ENCODE measurements at places on chromosomes 16 and 17.

DNA sequence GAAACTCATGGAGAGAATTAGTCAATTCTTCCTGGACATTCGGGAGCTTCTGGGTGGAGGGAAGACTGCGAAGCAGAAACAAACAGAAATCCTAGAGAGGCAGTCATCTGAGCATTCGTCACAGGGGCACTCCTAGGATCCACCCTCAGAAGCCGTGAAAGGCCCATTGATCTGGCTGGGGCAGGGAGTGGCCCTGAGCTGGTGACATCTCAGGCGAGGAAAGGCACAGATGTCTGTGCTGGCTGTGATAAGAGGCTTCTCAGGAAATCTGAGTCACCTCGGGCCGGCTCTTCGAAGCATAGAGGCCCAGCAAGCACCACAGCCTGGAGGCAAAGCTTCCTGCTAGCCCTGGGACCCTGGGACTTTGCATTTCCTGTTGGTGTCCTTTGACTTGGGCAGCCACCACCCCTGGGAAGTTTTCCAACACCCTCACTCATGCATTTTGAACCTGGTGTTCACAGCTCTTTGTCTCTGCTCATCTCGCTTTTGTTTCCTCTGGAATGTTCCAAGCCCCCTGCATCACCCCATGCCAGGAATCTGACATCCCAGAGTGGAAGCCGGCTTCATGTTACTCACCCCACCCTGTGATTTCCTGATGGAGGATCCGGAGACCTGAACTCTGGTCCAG lies 23.3 kb upstream of the CDRT4 start:
- no peak for DNase-seq

GRCh38 chr16:82943371-82943770 lies 316.6 kb downstream of the CDH13 start:
- DNase-seq, result no peak

GRCh38 chr17:17179371-17179827 lies 26.7 kb downstream of the PLD6 start:
- DNase-seq, result no peak

GRCh38 chr16:75288596-75289120 lies 37.2 kb upstream of the BCAR1 start:
- peak; percentile 27 for DNase-seq

DNA sequence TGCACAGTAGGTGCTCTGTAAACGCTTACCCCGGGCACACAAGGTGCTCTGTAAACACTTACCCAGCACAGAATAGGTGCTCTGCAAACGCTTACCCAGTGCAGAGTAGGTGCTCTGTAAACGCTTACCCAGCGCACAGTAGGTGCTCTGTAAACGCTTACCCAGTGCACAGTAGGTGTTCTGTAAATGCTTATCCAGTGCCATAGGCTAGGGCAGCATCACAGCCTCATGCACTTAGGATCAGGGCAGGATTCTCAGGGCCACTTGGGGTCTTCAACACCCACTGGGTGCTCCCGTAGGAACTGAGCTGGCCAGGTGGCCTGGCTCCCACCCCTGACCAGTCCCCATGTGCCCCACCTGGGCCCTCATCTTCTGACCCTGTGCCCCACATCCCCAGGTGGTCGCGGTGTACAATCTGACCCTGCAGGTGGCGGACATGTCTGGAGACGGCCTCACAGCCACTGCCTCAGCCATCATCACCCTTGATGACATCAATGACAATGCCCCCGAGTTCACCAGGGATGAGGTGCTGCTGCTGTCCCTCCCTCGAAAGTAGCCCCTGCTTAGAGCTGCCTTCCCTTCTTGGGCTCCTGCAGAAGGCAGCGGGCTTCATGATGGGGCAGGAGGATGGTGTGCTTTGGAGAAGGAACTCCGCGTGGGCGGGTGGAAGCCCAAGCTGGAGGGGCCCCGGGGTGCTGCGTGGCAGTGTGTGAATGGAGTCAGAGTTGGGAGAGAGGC lies 13.1 kb downstream of the SLC22A31 start:
- no peak for DNase-seq

DNA sequence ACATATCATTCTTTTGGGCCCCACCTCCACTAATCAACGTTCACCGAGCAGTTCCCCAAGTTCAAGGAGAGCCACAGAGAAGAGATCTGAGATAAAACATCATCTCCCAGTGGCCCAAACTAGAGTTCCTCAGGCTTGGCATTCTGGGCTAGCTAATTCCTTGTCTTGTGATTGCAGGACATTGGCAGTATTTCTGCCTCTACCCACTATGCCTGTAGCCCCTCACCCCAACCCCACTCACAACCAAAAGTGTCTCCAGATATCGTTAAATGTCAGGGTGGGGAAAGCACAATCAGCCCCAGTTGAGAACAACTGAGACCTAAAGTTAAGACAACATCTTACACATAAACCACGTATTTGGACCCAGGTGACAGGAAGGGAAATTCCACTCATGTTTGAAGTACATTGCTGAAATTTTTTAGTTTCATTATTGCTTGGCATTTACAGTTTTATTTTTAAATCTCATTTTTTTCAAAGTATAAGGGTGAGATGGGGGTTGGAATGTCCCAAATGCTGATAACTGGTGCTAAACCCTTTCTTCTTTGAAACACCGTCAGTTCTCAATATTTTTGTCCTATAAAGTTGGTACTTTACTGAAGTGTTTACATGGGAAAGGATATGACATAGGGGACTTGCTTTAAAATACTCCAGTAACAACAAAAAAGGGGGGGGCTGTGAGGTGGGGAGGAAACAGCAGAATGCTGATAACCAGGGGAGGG lies 13.6 kb downstream of the ZC3H7A start:
- DNase-seq, result no peak

- peak; percentile 53 for DNase-seq
These were observed 689 bp upstream of the TBC1D24 start for GRCh38 chr16:2473999-2474876.

- DNase-seq, result no peak
These were observed 202.4 kb downstream of the AXIN2 start for GRCh38 chr17:65359016-65359415.

DNA sequence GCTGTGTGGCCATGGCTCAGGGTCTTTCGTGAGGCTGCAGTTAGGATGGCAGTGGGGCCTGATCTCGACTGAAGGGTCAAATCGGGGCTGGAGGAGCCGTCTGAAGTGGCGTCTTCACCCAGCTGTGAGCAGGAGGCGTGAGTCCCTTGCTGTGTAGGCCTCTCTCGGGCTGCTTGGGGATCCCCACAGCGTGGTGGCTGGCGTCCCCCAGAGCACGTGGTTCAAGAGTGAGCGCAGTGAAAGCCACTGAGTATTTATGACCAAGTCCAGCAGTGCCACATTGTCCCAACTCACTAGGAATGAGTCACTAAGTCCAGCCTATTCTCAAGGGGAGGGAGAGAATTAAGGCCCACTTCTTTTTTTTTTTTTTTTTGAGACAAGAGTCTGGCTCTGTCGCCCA lies 11.7 kb upstream of the TCF25 start:
- DNase-seq, result no peak

- DNase-seq, result no peak
These were observed 20.9 kb upstream of the PPM1D start for GRCh38 chr17:60579090-60579489.

DNA sequence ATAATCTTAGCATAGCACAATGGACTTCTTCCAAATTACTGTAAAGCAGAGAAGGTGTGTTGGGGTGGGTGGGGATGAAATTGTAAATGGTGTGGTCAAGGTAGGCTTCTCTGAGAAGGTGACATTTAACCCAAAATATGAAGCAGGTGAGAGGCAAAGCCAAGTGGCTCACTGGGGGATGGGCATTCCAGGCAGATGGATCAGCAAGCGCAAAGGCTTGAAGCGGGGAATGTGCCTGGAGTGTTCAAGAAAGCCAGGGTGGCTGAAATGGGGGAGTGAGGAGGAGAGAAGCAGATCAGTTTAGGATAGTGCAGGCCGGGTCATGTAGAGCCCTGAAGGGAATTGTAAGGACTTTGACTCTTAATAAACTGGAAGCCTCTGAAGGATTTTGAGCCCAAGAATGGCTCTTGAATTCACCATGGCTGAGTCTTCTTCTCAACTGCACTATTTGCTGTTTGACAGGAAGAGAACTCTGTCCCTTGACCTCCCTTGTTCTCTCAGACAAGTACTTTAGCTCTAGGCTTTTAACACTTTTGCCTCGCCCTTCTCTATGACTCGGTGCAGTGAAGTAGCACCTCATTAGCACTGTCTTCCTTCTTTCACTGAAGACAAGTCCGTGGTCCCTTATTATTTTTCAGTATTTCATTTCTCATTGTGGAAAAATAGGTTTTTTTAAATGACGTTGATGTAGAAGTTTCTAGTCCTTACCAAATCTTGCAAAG lies 14.7 kb downstream of the CACNG3 start:
- DNase-seq, result no peak

DNA sequence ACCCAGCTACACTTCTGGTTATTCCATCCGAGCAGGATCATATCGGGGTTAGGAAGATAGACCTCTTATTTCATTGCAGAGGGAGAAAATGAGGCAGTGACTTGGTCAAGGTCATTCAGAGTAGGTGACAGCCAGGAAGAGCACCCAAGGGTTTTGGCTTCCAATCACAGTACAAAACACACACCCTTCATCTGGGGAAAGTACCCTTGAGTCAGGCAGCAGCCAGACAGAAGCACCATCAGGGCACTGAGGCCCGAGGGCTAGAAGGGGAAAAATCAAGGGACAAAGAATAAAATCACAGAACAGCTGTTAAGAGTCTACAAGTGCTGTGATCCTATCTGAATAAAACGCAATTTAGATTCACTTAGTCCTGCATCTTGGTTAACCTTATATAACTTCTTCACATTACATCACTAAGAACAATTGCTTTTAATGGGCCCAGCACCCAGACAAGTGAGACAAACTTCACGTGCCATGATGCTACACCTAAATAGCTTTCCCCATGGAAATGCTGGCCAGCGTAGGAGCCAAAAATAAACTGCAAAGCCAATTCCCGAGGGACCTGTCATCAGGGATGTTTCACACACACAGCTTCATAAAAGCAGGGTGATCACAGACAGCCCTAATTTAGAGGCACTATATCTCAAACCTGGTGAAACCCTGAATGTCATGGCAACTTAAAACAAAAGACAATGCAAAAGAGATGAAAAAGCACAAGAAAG lies 4.9 kb downstream of the UBE2O start:
- DNase-seq, result no peak

DNA sequence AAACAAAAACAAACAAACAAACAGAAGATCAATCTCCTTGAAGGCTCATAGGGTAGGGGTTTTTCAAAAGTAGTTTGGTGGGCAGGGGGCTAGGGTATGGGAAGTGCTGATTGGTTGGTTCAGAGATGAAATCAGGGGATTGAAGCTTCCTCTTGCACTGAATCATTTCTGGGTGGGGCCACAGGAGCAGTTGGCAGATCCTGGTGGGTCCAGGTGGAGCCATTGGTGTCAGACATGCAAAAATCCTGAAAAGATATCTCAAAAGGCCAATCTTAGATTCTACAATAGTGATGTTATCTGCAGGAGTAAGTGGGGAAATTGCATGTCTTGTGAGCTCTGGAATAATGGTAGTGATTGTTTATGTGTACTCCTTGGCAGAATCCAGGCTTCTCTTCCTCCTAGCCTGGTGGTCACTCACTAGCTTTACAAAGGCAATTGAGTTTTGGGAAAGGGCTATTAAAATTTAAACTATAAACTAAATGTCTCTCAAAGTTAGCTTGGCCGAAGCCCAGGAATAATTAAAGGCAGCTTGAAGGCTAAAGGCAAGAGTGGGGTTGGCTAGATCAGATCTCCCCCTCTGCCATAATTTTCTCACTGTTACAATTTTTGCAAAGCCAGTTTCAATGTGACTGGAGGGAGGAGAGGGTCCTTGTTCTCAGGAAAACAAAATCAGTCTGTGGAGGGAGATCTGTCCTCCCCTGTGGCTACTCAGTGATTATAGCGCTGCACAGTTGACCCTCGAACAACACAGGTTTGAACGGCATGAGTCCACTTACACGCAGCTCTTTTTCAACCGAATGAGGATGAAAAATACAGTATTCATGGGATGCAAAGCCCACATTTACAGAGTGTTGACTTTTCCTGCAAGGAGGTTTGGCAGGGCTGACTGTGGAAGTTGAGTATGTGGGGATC lies 45.2 kb downstream of the RNF112 start:
- no peak for DNase-seq

DNA sequence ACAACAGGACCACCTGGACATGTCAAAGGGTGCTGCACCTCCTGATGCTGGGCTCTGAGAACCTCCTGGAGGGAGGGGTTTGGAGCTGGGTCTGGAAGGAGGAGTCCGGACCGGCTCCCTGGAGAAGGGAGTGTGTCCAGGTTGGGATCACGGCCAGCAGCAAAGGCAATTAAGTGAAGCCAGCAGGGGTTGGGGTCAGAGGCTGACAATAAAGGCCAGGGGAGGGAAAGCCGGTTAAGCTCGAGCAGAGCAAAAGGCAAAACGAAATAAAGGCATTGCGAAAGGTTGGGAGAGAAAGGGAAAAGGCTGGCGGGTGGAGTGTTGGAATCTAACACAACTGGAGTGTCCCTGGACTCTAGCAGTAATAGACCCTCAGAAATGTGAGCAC lies 992 bp upstream of the CACNG4 start:
- no peak for DNase-seq

- no peak for DNase-seq
These were observed 185.8 kb downstream of the HS3ST3A1 start for GRCh38 chr17:13415871-13416416.

GRCh38 chr16:29816694-29817441 lies 916 bp downstream of the PAGR1 start:
- no peak for DNase-seq

DNA sequence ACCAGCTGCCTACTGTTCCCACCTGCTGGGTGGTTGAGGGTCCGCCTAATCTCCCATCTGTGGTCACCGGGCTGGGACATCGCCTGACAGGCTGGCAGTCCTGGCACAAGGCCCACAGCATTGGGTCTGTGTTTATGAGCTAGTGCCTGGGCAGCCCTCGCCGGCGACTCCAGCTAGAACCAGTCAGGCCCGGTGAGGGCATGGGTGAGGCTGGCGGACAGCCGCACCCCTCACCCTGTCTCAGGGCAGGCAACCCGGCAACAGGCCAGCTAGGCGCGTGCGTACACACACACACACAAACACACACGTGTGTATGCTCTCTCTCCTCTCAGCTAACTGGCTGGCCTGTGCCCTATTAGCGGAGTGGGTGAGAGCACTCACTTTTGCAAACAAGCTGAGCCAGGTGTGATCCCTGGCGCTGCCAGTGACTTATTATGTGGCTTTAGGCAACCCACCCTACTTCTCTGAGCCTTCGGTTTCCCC lies 10.4 kb downstream of the HSD11B2 start:
- no peak for DNase-seq

GRCh38 chr17:80790021-80790765 lies 201.4 kb upstream of the CHMP6 start:
- DNase-seq, result no peak

GRCh38 chr16:56246051-56246817 lies 54.9 kb downstream of the GNAO1 start:
- DNase-seq, result no peak

DNA sequence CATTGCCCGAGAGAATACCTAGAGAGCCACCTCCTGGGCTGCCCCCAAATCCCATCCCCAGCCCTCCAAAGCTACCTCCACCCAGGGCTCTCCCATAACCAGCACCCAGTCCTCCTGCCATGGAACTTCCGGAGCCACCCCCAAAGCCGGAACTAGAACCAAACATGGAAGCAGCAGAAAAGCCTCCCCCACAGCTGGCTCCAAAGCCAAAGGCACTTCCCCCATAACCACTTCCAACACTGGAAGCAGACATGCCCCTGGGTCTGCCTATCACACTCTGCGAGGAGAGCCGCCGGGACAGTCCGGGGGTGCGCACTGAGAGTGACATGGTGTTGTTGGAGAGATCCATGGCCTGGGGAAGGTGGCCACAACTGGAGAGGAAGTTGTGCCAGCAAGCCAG lies at the start of gene KRT12:
Gene KRT12 (minus strand): TSS at position 386 of the 400 bp plus-strand sequence. CDS start 37 bp downstream, at position 349.
- no peak for DNase-seq
